Small intestine (tissue), 16 donors: ENCODE measurements at places on chromosomes 6 and 20. TPM values are rescaled to one million over a fixed set of nuclear protein-coding genes. Genes with fewer than 3 reads are reported as not detected.

DNA sequence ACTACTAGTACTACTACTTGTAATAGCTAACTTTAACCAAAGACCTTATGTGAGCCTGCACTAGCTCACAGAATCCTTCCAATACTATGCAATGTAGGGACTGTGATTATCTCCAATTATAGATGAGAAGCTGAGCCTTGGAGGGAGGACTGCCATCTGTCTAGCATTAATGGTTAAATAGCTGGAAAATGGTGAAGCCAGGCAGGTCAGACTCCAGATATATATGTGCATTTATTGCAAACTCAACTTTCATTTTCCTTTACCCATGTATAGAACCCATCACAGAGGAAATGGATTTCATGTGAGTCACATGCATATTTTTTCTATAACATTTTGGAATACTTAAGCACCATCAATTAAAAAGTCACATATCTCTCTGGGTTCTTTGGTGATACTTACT lies 229.9 kb downstream of the BCAS1 start:
- no peak for DNase-seq

GRCh38 chr6:41155132-41155805 lies 1.1 kb upstream of the TREML1 start:
- no peak for DNase-seq

- DNase-seq: no peak
Measured at GRCh38 chr20:11459090-11459890, 458.4 kb upstream of the BTBD3 start.

The HLA-DQB2 gene
- 0.09 TPM for polyA plus RNA-seq

The FAM209B gene
- polyA plus RNA-seq: not detected

GRCh38 chr6:43454696-43455530 lies 435 bp downstream of the DLK2 start:
- peak; percentile 87 for DNase-seq

DNA sequence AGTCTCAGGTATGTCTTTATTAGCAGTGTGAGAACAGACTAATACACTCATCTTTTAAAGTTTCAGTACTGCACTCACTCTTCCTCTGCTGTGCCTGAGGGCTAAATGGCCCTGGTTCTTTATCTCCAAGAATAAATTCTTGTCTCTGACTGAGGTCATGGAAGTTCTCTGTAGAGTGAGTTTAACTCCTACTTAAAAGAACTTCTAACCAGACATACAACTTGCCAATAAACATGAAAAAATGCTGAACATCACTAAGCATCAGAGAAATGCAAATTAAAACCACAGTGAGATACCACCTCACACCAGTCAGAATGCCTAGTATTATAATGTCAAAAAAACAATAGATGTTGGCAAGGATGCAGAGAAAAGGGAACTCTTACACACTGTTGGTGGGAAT lies 73.6 kb downstream of the ADAT2 start:
- DNase-seq: no peak

DNA sequence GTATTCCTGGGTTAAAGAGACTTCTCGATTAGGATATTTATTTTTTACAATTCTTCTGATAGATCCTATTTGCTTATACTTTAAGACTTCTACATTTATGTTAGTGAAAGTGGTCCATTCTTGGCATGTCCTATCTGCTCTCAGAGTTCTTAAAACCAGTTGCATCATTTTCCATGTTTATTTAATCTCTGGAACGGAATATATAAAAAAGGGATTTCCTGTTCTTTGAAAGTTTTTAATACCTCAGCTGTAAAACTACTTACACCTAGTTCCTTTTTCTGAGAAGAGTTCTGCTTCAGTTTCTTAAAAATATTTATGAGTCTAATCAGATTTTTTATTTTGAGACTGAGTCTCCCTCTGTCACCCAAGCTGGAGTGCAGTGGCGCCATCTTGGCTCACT lies 18.0 kb upstream of the MYL9 start:
- no peak for DNase-seq

GRCh38 chr20:39967806-39968205 lies 721.2 kb downstream of the MAFB start:
- no peak for DNase-seq

The CLDN20 gene
- polyA plus RNA-seq: 0.97 TPM

GRCh38 chr6:115133790-115134189 lies 791.0 kb upstream of the HS3ST5 start:
- DNase-seq: no peak

The SRMS gene
- polyA plus RNA-seq: not detected

The ZBP1 gene
- polyA plus RNA-seq: 2.7 TPM
